ENCODE measurements at places on chromosomes 3 and 15.
A peak's percentile ranks its signal among the peaks of the same experiment; 100 is the strongest.

- no peak for DNase-seq
Observed at GRCh38 chr15:96574782-96575181, 244.3 kb downstream of the NR2F2 start.

- peak; percentile 42 for DNase-seq
Observed at GRCh38 chr15:90529371-90530249, at the start of gene CRTC3. Gene CRTC3, plus strand, starts transcription at chr15:90529923. Its CDS starts 149 bp downstream, at chr15:90530072.

- DNase-seq: no peak
Observed at GRCh38 chr3:45841420-45841756, 531 bp downstream of the LZTFL1 start.

- no peak for DNase-seq
Observed at GRCh38 chr15:70033109-70033508, 64.6 kb downstream of the TLE3 start.

GRCh38 chr3:19256313-19256712, 108.0 kb downstream of the KCNH8 start:
- DNase-seq: no peak

DNA sequence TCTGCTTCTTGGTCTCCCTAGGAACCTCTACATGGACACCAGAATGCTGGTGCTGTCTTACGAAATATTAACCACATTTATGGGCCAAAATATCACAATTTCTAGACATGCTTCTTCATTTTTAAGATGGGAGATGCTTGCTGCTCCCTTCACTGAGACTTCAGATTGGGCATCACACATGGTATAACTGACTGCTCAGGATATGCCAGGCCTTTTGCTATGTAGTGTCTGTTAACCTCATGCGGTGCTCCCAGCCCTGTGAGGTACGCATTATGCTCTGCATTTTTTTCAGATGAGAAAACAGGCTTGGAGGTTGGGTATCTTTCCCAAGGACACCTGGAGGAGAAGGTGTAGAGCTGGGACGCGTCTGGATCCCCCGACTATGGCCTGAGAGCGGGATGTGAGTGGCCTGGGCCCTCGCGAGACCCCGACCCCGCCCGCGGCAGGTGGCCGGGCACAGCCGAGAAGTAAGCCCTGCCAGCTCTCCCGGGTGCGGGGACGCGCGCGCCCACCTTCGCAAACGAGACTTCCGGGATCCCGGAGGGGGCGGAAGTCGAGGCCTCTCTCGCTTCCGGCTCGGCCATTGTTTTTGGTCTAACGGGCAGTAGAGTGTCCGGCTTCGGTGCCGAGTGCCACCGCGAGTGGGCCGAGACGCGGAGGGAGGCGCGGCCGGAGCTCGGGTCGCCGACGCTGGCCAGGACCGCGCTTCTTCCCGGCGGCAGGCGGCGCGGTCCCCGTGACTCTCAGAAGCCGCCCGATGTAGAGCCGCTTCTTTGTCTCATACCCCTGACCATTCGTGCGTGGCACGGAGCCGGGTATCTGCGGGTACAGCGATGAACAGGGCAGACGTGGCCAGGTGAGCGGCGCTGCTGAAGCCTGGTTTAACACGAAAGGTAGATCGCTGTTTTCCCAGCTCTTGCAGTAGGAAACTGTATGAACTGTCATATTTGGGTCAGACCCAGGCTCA, at the start of gene ZKSCAN7:
TSS of gene ZKSCAN7 (plus strand) at position 568 of the 967 bp plus-strand sequence. CDS start 1,855 bp downstream, outside the sequence.
- DNase-seq: peak; percentile 35

DNA sequence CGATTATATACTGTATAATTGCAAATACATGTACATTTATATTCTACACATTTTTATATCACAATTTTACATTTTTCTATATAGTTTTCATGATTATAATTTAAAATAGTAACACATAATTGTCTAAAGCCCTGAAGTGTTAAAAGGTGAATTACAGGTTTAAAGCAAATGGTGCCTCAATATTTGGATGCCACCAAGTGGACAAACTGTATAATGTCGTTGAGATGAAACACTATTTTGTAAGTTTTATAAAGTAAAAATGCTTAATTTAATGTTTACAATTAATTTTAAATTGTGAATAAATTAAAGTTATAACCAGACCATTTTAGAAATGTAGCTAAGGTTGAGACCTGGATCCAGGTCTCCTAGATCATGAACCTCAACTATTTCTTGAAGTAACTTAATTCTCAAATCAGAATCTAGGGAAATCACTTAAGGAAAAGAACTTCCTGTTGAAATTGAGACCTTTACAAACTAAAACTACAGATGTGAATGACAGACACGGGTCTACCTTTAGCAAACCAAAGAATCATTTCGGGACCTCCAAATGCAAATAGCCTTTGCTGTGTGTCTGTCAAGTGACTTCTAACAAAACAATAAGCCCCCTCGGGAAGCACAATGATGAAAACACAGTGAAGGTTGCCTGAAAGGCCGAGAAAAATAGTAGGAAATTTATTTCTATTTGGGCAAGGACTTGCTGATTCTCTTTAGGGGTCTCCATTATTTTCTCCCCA, 37.8 kb downstream of the EHHADH start:
- no peak for DNase-seq

DNA sequence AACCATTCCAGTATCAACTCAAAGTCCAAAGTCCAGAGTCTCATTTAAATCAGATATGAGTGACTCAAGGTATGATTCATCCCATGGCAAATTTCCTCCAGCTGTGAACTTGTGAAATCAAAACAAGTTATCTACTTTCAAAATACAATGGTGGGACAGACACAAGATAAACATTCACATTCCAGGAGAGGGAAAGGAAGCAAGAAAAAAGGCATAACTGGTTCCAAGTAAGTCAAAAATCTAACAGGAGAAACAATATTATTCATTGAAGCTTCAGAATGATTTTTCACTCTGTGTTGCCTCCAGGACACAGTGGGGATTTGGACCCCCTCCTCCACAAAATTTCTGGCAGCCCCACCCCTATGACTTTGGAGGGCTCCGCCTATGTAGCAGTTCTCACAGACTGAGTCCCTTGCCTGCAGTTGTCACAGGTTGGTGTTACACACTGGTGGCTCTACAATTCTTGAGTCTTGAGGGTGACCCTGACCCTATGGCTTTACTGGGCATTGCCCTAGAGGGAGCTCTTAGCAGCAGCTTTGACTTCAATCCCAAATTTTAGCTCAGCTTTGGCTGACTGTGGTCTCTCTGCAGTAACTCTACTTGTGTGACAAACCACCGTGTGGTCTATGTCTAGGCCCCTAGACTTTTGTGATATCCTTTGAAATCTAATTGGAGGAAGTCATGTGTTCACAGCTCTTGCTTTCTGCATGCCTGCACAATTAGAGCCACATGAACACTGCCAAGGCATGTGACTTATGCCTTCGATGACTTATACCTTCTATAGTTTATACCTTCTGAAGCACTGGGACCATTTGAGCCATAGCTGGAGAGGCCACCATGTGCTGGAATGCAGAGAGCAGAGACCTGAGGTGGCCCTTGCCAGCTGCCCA, 644.2 kb downstream of the GRM7 start:
- DNase-seq: no peak

DNA sequence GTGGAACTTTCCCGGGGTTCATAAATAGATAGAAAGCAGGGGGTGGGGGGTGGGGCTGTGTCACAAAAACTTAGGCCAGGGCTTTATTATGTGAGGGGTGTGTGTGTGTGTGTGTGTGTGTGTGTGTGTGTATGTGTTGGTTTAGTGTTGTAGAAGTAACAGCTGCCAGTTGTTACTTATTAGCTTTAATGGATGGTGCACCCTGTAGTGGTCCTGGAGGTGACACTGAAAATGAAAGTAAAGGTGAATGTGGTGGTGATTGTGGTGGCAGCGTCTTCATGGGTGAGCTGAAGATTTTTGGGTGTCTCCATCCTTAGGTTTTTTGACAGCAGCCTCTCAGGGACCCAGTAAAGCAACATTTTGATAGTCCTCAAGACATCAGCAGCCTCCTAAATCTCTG, 449.9 kb downstream of the PDCD6IP start:
- no peak for DNase-seq

DNA sequence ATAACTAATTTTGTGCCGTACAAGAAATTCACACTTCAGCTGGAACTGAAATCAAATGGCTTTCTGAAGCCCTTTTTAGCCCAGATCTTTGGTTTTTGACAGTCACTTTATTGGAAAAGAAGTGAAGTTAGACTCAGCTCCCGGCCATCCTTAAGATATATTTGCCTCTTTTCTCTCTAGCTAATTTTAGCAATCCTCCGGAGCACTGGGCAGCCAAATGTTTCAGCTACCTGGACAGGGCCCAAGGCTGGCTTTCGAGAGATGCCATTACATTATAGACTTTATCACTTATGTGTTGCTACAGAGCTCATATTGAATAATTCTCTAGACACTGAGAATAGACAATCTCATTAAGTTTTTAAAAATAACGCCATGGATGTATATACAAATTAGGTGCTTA, 28.5 kb upstream of the RPL39L start:
- DNase-seq: no peak

GRCh38 chr3:74375653-74376052, 238.8 kb downstream of the CNTN3 start:
- no peak for DNase-seq

GRCh38 chr15:89307791-89308190, 26.8 kb downstream of the POLG start:
- DNase-seq: no peak

GRCh38 chr3:41304593-41304992, 105.3 kb downstream of the CTNNB1 start:
- no peak for DNase-seq

- peak; percentile 39 for DNase-seq
Observed at GRCh38 chr3:53555068-53555588, 60.7 kb downstream of the CACNA1D start.

DNA sequence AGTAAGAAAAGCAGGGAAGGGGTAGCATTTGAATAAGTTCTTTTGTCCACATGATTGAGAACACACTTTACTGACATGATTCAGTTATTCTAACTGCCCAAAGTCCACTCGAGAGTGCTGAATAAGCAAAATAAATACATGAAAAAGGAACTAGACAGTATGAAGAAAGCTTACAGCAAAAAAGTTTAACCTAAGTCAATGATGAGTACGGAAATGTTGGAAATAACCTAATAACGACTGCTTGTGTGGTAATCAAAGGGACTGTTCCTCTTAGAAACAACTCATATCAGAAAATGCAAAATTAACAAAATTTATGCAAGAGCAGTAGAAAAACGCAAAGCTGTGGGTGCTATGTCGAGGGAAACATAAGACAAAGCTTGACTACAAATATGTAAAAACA, 36.6 kb downstream of the DMXL2 start:
- no peak for DNase-seq

GRCh38 chr3:175346573-175347356, 487.6 kb downstream of the NAALADL2 start:
- no peak for DNase-seq

DNA sequence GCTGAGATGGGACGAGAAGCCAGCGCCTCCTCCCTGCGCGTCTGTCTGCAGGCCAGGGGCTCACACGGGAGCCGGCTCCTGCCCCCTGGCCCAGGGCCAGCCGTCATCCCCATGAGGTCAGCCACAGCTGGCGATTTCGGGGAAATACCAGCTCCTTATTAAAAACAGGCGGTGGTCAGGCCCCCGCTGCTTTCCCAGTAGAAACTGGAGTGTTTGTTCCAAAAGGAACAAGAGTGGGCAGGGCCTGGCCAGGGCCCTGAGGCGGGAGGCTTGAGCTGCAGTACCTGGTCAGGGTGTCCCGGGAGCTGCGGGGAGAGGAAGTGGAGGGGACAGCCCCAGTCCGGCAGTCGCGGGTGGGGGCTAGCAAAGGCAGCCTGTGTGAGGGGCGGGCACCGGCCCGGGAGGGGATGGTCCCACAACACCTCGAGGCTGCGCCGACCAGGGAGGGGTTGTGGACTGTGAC, 17.8 kb downstream of the MYL3 start:
- DNase-seq: no peak

- no peak for DNase-seq
Observed at GRCh38 chr15:74873756-74874424, 725 bp upstream of the SCAMP2 start.

- DNase-seq: no peak
Observed at GRCh38 chr3:146449613-146450012, 19.7 kb downstream of the PLSCR2 start.

GRCh38 chr15:88487796-88488523, 20.5 kb downstream of the MRPS11 start:
- DNase-seq: no peak

Measured in stimulated activated CD4-positive, alpha-beta T cell treated with anti-CD3 and anti-CD28 coated beads, Interleukin-15, amount 100 ng/mL, for 48 hours (primary cell).